ENCODE measurements at places on chromosomes 6 and 20. TPM values are rescaled to one million over a fixed set of nuclear protein-coding genes. Genes with fewer than 3 reads are reported as not detected.
A peak's percentile ranks its signal among the peaks of the same experiment; 100 is the strongest.

GRCh38 chr6:166533205-166533824 lies 53.2 kb downstream of the RAMACL start:
- DNase-seq, result no peak

DNA sequence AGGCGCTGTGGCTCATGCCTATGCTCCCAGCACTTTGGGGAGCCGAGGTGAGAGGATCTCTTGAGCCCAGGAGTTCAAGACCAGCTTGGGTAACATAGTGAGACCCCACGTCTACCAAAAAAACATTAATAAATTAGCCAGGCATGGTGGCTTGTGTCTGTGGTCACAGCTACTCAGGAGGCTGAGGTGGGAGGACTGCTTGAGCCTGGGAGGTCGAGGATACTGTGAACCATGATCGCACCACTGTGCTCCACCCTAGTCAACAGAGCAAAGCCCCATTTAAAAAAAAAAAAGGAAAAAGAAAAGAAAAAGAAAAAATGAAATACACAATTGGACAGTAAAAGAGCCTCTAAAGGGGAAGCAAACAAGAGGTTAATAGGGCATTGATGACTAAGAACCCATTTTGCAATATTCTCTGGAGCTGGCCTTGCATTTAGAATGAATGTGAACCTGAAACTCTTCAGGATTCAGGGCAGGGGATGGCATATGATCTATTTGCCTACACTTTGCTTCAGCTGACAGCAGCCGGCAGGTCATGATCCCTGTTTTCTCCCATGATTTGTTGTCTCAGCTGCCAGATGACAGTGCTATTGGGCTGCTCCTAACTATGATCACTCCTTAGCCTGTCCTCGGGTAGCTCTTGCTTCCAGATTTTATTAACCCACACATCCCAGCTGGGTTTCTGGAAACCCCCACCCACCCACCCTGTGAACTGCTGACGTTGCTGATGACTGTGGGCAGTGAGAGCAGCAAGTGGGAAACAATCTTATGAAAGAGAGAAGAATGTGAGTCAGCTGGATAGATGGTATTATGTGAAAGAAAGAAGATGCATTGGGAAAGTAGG lies 83.8 kb upstream of the ELOVL5 start:
- DNase-seq, result no peak

DNA sequence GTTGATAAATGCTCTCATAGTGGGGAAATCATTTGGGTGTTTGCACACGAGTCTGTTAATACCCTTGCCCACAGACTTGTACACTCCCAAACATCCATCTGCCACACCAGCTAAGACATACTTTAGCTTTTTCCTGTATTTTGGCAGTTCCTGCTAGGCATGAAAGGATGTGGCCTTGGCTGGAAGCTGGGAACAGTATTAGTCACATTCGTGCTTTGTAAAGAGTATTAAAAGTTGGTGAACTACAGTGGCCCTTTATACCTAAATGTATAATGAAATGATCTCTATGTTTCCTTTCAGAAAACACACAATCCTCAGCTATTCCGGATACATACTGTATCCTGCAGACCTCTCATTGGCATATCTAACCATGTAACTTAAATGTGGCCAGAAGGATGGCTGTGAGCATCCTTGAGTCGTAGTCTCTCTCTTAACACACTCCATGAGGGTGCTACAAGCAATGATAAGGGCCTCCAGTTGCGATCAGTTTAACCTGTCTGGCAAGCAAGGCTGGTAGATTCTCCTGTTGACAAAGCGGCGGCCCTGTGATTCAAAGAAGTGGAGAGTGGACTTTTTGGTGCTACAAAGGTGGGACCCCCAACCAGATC lies 1.5 kb downstream of the LEMD2 start:
- DNase-seq, result no peak

GRCh38 chr20:61120595-61121515 lies 131.2 kb upstream of the CDH4 start:
- no peak for DNase-seq

GRCh38 chr6:168248148-168248620 lies 71.4 kb downstream of the DACT2 start:
- no peak for DNase-seq

GRCh38 chr6:132919045-132919860 lies 104.9 kb downstream of the RPS12 start:
- DNase-seq, result peak; percentile 88

- peak; percentile 87 for DNase-seq
Measured at GRCh38 chr6:33313709-33314514, at the start of gene TAPBP. TAPBP (minus strand) TSS chr6:33314078; CDS start chr6:33314041, 37 bp downstream.

- DNase-seq, result no peak
Measured at GRCh38 chr6:136117081-136117480, 133.0 kb downstream of the MTFR2 start.

GRCh38 chr20:62636446-62636845 lies 5.9 kb upstream of the SLCO4A1 start:
- DNase-seq, result peak; percentile 75

Gene PAQR8
- 3.9 TPM for total RNA-seq

Gene RBPJL
- total RNA-seq, result not detected

Gene STMND1
- not detected for total RNA-seq

Gene HTR1E
- total RNA-seq, result not detected

Measured in posterior vena cava (tissue), 2 donors.